Activated CD4-positive, alpha-beta T cell treated with anti-CD3 and anti-CD28 coated beads, Interleukin-2, amount 10 ng/mL, durations not matched to agents 24 days and 14 days (primary cell): ENCODE measurements at places on chromosomes 11 and 22. TPM values are rescaled to one million over a fixed set of nuclear protein-coding genes. Genes with fewer than 3 reads are reported as not detected.

DNA sequence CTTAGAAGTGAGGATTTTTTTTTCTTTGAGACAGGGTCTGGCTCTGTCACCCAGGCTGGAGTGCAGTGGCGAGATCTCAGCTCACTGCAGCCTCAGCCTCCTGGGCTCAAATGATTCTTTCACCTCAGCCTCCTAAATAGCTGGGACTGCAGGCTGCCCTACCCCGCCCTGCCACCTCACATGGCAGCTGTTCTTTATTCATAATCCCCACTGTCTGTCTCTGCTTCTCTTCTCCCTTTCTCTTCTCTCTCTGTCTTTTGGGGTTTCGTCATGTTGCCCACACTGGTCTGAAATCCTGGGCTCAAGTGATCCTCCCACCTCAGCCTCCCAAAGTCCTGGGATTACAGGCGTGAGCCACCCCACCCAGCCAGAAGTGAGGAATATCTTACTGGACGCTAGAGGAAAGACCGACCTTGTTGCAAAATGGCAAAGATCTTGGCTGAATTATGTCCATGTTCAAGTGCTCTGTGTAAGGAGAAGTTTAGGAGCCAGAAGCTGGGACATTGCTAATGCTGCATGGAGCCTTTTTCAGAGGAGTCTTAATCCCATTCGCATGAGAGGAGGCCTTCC, 21.9 kb downstream of the KRTAP5-5 start:
- no peak overlapping the region for H3K4me3 ChIP-seq
- H3K4me1 ChIP-seq: no peaks in the 10 kb centered on the region
- H3K27ac ChIP-seq: no peak overlapping the region
- no peak for DNase-seq
- no peaks in the 10 kb centered on the region for H3K36me3 ChIP-seq

DNA sequence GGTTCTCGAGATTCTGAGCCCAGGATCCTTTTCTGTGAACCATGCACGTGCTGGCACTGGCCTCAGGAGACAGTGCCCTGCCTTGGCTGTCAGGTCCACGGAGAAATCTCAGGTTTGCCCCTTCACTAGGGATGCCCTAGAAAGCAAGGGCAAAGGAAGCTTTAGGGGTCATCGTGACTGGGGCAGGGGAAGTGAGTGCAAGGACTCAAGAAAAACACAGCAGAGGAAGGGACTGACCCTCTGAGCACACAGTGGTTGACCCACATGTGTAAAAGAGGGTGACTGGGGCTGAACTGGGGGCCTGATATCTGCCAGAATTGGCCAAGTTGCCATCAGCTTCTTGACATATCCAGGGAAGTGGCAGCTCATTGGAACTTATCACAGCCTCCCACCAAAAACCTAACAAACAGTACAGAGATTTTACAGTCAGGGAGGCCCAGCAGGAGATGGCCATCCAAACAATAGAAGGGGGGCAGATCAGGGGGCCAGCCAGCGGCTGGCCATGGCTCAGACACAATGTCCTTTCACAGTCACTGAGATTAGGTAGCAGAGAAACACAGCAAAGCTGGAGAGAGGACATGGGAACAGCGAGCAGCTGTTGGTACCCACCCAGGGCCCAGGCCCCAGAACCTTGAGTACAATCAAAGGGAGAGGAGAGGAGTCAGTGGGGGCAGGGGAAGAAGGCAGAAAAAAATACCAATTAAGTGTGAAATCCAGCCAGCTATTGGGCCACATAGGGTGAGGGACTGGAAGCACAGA, 4.4 kb downstream of the TMEM121B start:
- peaks cover 7% of the 10 kb centered on the region for H3K27me3 ChIP-seq
- peaks cover 55% of the 10 kb centered on the region for H3K4me1 ChIP-seq
- peaks cover 16% of the 10 kb centered on the region for H3K36me3 ChIP-seq
- DNase-seq: no peak

DNA sequence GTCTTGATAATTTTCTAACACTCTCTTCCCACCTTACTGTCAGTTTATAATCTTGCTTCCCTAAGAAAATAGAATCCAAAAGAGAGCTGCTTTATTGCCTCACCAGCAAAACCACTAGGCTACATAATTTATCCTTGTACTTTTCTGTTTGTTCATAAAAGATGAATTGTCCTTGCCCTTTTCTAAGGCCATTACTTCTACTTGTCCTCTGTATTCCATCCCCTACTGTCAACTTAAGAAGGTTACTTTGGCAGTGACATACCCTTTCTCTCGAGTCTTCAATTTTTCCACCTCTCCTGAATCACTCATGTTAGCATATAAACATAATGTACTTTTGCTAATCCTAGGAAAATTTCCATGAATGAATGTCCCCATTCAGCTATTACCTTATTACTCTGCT, 18.0 kb downstream of the BIRC2 start:
- H3K36me3 ChIP-seq: peaks cover 70% of the 10 kb centered on the region
- no peak overlapping the region for H3K4me3 ChIP-seq
- H3K27ac ChIP-seq: no peak overlapping the region

DNA sequence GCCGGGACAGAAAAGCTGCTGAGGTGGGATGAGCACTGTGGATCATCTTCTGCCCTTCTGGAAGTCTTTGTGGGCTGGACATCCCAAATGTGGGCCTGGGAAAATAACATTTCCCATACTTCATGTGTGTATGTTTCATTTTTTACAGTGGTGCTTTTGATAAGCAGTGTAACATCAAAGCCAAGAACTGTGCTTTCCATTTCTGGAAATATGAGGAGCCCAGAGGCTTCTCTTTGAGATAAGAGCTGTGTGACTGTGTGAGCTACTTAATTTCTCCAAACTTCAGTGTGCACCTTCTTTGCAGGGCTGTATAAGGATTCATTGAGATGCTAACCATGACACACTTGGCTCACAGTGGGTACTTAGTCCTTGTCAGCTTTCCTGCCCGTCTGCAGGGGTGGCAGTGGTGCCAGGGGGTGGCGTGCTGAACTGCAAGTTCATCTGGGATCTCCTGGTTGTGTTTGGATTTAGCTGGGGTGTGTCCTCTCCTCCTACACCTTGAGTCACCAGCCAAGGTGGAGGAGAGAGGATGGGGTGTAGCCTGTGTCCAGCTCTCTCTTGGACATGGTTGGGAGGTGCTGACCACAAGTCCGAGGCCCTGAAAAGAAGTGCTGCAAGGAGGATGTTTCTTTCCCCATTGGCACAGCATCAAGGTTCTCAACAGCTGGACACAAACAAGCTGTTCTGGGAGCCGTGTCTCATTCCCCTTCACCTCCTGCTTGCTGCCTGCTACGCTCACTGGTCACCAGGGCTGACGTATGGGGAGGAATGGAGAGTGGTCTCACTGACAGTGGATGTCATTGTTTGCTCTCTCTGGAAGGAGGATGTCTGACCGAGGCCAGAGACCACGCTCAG, 139.4 kb downstream of the TEAD1 start:
- H3K4me3 ChIP-seq: no peak overlapping the region
- H3K4me1 ChIP-seq: peaks cover 56% of the 10 kb centered on the region
- H3K36me3 ChIP-seq: no peaks in the 10 kb centered on the region
- no peak overlapping the region for H3K27ac ChIP-seq
- H3K27me3 ChIP-seq: peaks cover 20% of the 10 kb centered on the region

- H3K27me3 ChIP-seq: no peaks in the 10 kb centered on the region
- peaks cover 9% of the 10 kb centered on the region for H3K36me3 ChIP-seq
- peak overlapping the region; percentile 14 for H3K4me3 ChIP-seq
- H3K4me1 ChIP-seq: peaks cover 46% of the 10 kb centered on the region
Observed at GRCh38 chr22:50624347-50625130, 3.4 kb downstream of the ARSA start.

Gene TENM4
- total RNA-seq: not detected in 2 replicates

DNA sequence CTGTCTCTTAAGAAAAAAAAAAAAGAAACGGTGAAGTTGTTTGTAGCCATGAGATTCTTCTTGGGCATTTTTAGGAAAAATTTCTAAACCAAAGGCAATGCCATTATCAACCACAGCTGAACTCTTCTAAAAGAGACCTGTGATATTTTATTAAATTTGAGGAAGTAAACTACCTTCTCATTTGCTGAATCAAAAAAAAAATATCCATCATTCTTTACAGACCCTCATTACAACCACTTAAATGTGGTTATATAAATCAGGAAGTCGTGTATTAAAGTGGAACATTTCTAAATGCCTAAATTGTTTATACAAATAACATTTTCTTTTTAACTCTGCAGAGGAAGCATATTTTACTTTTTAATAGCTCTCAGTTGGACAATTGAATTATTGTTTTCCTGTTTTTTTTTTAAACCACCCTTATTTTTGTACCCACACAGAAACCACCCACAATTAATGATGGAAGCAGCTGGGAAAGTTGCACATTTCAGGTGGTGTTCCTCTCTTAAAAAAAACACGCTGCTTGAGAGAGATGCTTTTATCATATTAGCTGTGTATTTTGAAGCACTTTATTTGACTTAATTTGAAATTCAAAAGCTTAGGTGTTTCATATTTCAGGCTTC, 91.2 kb downstream of the ARHGAP42 start:
- no peaks in the 10 kb centered on the region for H3K36me3 ChIP-seq
- no peaks in the 10 kb centered on the region for H3K4me1 ChIP-seq
- no peak overlapping the region for H3K27ac ChIP-seq
- no peak for DNase-seq
- no peak overlapping the region for H3K4me3 ChIP-seq

Gene TRPM5
- not detected in 2 replicates for total RNA-seq

DNA sequence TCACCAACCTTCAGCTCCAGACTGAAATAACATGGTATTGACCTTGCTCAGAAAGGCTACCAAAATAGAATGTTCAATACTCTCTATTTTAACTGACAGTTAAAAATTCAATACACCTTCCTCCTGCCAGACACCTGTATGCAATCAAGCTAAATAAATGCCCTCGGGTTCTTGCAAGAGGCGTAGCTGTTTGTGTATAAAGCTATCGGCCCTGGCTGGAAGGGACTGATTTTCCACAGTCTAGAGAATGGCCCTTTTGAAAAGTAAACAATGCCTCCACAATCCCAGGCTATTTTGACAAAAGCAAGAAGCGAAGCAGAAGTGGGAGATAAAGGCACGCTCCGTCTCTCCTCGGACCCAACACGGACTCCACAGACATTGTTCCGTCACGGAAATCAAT, 791.2 kb downstream of the BRD1 start:
- H3K36me3 ChIP-seq: no peaks in the 10 kb centered on the region
- H3K27ac ChIP-seq: no peak overlapping the region
- no peaks in the 10 kb centered on the region for H3K4me1 ChIP-seq
- DNase-seq: no peak

GRCh38 chr22:44166498-44167276, 14.0 kb upstream of the PARVG start:
- no peak for DNase-seq
- no peaks in the 10 kb centered on the region for H3K4me1 ChIP-seq
- no peak overlapping the region for H3K4me3 ChIP-seq
- H3K27ac ChIP-seq: no peak overlapping the region
- H3K36me3 ChIP-seq: no peaks in the 10 kb centered on the region
- no peaks in the 10 kb centered on the region for H3K27me3 ChIP-seq

Gene TRMT112
- 319 and 320 TPM in 2 replicates for total RNA-seq

GRCh38 chr11:3867209-3868091, 12.0 kb downstream of the STIM1 start:
- H3K4me1 ChIP-seq: peaks cover 67% of the 10 kb centered on the region
- no peaks in the 10 kb centered on the region for H3K27me3 ChIP-seq
- H3K27ac ChIP-seq: peak overlapping the region; percentile 87
- peak overlapping the region; percentile 55 for H3K4me3 ChIP-seq
- DNase-seq: peak; percentile 66

DNA sequence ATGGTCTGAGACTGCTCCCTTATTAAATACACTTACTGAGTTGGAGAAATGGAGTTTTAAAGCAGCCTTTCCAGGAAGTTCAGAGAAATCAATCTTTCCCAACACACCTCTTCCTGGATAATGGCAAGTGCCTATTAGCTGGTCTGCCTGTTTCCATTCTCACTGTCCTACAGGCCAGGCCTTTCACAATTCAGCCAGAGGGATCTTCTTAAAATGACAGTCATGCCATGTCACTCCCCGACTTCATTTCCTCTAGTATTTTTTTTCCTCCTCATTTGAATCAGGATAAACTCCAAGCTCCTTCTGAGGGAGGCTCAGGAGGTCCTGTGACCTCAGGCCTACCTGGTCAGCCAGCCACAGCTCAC, 62.6 kb downstream of the FDX1 start:
- H3K4me3 ChIP-seq: no peak overlapping the region
- DNase-seq: no peak
- peaks cover 3% of the 10 kb centered on the region for H3K4me1 ChIP-seq
- H3K27ac ChIP-seq: no peak overlapping the region

DNA sequence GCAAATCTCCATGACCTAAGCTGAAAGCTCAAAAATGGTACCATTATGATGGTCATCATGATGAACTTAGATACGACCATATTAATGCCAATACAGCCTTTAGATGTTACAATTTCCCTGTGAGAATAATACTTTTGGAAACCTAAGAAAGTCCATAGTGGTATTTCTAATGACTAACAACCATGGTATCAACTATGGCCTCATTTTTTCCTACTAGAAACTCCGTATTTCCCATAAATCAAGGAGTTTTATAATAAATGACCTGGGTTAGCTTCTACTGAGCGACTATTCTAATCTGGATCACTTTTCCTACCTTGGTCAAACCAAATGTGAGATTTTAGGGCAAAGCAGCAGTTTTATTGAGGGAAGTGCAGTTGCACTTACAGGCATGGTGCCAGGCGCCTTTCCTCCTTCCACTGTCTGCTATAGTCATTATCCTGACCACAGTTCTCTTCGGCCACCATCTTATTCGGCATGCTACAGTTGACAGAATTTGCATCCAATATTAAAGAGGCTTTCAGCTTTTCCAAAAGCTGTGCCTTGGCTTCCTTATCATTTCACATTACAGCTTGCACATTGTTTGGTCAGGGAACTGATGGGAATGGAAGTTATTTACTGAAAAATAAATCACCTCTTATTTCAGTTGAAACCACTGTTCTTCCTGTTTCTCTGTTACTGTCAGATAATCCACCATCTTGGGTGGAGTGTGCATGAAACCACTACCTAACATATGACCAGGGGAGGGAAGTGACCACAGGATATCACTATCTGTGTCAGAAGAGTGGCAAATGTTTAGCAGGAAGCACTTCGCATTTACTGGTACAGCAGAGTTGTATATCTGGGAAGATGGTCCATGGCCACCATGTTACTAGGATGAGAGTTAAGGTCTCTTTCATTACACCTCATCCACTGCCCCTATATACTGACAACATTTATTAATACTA, 74.5 kb upstream of the PICALM start:
- peak; percentile 77 for DNase-seq
- no peaks in the 10 kb centered on the region for H3K27me3 ChIP-seq
- peaks cover 63% of the 10 kb centered on the region for H3K4me1 ChIP-seq
- H3K27ac ChIP-seq: peak overlapping the region; percentile 70
- H3K4me3 ChIP-seq: peak overlapping the region; percentile 5
- peaks cover 4% of the 10 kb centered on the region for H3K36me3 ChIP-seq

DNA sequence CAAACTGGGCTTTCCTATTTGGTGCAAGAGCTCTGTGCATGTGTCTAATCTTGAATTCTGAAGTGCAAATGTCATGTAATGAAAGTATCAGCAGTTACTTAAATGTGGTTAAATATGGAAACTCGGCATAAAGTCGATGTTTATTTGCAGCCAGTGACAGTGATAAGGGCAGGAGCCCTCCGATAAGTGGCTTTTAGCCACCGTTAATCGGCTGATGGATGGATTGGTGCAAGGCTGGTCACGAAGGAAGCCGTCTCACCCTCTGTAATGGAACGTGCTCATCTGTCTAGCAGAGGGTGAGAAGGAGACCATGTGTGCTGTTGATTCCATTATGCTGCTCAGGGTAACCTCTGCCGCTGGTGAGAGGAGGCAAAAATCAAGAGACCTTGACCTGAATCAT, 121.8 kb upstream of the PAX6 start:
- H3K4me3 ChIP-seq: no peak overlapping the region
- no peak for DNase-seq
- no peaks in the 10 kb centered on the region for H3K36me3 ChIP-seq
- H3K27me3 ChIP-seq: peaks cover 14% of the 10 kb centered on the region
